ENCODE measurements at places on chromosomes 4 and X.

DNA sequence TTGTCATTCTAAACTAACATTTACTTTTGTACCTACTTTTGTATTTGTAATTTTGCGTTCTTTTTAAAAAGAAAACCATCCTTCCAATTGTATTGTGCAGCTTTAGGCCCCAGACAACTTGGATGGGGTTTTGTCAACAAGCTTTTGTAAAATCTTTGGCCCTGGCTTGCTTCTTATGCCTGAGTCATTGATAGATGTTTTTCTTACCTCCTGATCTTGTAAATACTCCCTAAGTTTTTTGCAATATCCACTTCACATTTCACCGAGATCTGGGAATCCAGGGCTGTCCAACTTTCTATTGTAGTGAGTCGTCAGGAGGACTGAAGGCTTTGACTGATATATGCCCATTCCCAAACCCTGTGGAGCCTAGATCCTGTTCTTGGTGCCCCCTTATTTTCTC lies 126.9 kb upstream of the GUCY1A1 start:
- DNase-seq, result no peak

- no peak for DNase-seq
These were observed 897.3 kb upstream of the TENM3 start for GRCh38 chr4:181345931-181346330.

DNA sequence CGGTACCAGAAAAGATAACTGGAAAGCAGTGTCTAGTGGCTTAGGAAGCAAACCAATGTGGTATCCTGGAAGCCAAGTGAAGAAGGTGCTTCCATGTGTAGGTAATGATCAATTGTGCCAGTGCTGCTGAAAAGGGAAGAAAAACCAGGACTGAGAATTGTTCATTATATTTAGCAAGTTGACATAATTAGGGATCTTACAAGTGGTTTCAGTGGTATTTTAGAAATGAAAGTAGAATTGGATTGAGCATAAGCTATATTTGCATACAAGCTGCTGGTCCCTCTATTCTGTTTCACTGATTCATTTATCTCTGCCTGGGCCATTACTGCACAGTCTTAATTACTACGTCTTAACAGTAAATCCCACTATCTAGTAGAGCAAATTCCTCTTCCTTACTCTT lies 32.3 kb downstream of the PRDM8 start:
- no peak for DNase-seq

- DNase-seq, result no peak
These were observed 103.6 kb downstream of the COMMD8 start for GRCh38 chr4:47359891-47360290.

- no peak for DNase-seq
These were observed 10.4 kb downstream of the PRSS48 start for GRCh38 chr4:151287409-151287808.

- no peak for DNase-seq
These were observed 15.8 kb downstream of the TBC1D9 start for GRCh38 chr4:140740422-140740821.

DNA sequence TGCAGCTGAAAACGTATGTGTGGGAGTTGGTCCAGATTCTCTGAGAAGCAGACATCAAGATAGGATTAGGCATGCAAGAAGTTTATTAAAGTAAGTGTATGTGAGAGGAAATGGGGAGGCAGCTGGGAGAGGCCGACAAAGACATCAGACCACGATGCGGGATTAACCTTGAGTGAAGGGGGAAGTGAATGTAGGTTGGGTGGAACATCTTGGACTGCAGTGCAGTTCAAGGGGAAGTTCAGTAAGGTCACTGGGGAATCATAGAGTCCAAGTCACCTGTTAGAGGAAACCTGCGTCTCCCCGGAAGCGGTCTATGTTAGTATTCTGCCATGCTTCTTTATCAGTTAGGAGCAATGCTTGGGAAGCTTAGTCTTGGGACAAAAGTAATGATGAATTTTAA lies 22.0 kb downstream of the CXCL8 start:
- no peak for DNase-seq

GRCh38 chr4:139853309-139853708 lies 187.7 kb downstream of the MGST2 start:
- peak; percentile 60 for DNase-seq

DNA sequence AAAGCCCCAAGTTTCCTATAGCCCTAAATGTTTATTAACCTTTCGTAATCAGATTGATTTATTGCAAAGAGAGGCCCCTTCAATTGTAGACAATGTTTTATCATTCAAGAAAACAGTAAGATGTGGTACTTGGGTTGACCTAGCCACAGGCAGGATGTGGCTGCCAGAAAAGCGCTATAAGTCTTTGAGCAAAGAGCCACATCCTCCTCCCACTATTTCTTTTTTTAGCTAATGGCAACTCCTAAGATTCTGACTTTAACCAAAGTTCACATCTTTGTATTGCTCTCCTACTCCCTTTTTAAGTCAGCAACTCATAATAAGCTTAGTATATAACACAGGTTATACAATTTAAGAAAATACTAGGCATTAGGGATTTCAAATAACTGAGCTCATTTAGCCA lies 70.7 kb upstream of the PPP3CA start:
- DNase-seq, result no peak

GRCh38 chrX:137342969-137343368 lies 223.0 kb upstream of the ZIC3 start:
- DNase-seq, result no peak
